Stimulated activated CD8-positive, alpha-beta memory T cell treated with anti-CD3 and anti-CD28 coated beads, Interleukin-15, amount 100 ng/mL, for 24 hours (primary cell): ENCODE measurements at places on chromosomes 11 and 22.
A peak's percentile ranks its signal among the peaks of the same experiment; 100 is the strongest.

GRCh38 chr22:49728570-49729271 is 99.0 kb downstream of the BRD1 start:
- DNase-seq = no peak

DNA sequence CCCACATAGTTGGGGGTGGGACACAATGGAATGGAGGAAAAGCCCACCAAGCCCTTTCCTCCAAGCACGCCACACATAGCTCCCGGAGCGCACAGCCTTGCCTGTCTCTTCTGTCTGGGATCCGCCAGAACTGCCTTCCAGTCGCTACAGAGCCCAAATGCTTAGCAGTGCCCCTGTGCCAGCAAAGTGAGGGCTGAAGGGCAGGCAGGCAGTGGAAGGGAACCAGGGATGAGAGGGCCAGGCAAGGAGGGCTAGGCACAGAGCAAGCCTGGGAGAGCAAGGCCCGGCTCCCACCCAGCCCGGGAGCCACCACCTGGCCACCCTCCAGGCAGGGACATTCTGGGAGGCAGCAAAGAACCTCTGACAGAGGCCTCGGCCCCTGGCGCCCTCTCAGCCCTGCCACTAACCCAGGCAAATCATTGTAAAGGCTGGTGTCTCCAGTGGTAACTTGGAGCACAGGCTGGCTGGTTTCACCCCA is 32.5 kb downstream of the PPP2R1B start:
- DNase-seq = no peak

GRCh38 chr11:117799634-117800033 is 2.6 kb upstream of the DSCAML1 start:
- no peak for DNase-seq

DNA sequence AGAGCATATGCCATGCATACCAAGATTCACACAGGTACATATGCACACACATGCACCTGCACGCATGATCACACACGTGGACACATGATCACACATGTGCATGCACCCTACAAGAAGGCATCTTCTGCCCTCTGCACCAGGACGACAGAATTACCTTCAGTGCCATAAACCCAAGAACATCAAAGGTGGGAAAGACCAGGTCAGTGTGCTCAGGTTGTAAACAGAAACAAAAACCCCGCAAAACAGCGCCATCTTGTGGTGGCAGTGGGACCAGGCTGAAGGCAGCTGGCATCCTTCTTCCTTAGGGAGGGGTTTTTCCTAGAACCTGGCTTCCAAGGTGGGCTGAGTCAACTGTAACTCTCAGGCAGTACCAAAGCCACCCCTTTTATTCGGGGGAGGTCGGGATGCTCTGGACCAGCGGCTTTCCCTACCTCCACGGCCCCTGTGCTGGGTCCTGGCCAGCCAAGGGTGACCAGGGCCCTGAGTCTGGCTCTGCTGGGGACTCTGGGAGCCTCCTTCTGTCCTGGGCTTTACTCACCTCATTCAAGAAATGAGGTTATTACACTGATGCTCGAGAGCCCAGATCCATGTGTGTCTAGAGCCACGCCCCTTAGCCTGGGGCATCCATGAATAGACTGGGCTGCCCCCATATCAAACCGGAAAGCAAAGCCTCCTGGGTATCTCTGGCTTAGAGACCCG is 69.4 kb upstream of the FGF3 start:
- peak; percentile 35 for DNase-seq

- no peak for DNase-seq
These were observed 51.9 kb downstream of the BUD13 start for GRCh38 chr11:116720895-116721294.

- DNase-seq = no peak
These were observed 3.9 kb downstream of the MUS81 start for GRCh38 chr11:65863889-65864705.

GRCh38 chr11:3809624-3809928 is 1.2 kb downstream of the PGAP2 start:
- no peak for DNase-seq

DNA sequence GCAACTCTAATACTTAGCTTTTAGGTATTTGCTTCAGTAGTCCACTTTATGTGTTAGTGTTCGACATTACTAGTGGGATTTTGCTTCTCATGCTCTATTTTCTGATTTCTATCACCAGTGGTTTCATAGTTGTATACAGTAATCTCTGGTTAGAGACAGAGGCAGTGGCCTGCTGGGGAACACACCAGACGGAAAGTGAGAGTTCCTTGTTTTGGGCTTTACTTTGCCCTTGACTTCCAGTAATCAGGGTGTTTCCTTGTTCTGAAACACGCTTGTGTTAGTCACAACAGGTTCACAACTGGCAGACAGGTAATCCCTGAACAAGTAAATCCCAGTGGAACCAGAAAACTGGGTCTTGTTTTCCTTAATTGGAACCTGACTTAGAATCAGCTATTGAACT is 56.0 kb downstream of the PACS1 start:
- no peak for DNase-seq

- no peak for DNase-seq
These were observed 5.4 kb downstream of the LRRC32 start for GRCh38 chr11:76665172-76665571.

- DNase-seq = no peak
These were observed 83.6 kb upstream of the PRR5 start for GRCh38 chr22:44618400-44618799.

DNA sequence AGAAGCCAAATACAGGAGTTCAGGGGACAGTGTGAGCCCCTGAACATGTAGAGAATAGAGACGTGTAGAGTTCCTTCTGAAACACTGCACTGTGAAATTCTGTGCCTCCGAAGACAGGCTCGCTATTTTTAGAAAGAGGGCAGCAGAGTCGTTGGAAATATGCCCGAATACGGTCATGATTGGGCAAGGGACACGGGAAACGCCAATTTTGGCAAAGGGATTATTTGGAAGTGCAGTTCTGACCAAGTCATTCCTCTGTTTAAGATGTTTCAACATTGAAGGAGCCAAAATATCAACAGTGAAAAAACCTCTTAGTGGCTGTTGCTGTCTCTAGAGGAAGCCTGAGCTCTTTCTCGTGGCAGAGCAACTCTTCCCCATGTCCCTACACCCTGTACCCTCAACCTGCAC is 9.5 kb upstream of the CBX6 start:
- DNase-seq = no peak

DNA sequence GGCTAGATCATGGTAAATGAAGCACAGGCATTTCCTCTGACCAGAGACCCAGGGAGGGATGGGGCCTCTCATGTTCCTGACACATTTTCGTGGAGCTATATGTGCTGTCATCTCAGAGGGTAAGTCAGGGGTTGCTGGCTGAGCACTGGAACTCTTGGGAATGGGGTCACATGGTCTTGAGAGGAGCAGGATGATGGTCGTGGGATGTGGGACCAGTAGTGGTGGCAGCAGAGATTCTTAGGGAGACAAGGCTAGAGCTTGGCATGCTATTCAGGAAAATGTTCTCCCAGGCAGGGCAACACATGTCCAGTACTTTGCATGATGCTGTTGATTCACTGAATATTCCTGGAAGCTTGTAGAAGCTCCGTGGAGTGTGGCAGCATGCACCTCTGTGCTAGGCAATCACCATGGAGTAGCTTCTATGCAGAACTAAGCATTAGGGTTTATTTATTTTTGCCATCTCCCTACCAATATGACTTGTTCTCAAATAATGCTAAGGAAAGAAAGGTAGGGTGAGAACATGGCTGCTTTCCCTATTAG is 31.4 kb upstream of the TTC12 start:
- no peak for DNase-seq

DNA sequence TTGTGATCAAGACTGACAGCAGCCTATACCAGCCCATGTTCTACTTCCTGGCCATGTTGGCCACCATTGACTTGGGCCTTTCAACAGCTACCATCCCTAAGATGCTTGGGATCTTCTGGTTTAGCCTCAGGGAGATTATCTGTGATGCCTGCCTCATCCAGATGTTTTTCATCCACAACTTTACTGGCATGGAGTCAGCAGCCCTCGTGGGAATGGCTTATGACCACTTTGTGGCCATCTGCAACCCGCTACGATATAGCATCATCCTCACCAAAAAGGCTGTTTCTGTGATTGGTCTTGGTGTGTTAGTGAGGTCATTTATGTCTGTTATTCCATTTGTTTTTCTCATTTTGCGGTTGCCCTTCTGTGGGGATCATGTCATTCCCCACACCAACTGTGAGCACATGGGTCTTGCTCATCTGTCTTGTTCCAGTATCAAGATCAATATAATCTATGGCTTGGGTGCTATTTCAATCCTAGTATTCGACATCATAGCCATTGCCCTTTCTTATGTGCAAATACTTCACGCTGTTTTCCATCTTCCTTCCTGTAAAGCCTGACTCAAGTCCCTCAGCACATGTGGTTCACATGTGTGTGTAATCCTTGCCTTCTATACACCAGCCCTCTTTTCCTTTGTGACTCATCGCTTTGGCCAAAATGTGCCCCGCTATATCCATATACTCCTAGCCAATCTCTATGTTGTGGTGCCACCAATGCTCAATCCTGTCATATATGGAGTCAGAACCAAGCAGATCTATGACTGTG is 23.6 kb downstream of the OR52E1 start:
- DNase-seq = no peak
